ENCODE measurements at places on chromosomes 4 and X.
A peak's percentile ranks its signal among the peaks of the same experiment; 100 is the strongest.

DNA sequence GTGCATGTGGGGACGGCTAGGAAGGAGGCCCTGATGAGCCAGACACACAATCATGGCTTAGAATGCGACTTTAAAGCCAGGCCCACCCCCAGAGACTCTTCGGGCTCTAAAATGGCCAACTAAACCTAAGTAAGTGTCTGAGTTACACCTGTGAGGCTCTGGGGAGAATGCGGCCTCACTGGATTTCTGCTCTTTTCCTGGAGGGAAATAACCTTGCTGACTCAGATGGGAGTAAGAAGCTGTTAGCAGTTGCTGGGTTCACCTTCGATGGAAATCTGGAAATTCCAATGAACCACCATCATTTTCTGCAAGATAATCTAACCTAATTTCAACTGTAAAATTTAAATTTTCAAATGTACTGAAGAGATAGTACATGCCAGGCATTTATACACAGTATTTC, 97.6 kb upstream of the MAML3 start:
- DNase-seq: no peak

- DNase-seq: no peak
Observed at GRCh38 chr4:141121101-141121500, 12.2 kb downstream of the RNF150 start.

DNA sequence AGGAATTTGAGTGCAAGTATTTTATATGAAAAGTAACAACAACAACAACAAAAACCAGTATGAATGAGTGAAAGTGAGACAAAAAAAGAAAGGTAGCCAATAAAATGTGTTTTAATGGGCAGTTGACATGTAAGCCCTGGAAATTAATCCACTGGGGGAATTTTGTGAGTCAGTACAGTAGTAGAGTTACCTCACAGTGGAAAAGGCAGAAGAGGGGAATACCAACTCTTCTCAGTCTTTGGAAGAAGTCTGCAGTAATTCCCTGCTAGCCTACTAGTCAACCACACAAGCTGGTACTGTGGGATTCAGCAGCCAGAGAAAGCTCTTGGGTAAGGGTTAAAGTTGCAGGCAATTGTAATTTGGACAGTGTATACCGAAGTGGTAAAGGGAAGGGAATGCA, 76.3 kb upstream of the IL15 start:
- DNase-seq: no peak

GRCh38 chrX:103651151-103651773, 22.5 kb downstream of the TCEAL1 start:
- DNase-seq: no peak

DNA sequence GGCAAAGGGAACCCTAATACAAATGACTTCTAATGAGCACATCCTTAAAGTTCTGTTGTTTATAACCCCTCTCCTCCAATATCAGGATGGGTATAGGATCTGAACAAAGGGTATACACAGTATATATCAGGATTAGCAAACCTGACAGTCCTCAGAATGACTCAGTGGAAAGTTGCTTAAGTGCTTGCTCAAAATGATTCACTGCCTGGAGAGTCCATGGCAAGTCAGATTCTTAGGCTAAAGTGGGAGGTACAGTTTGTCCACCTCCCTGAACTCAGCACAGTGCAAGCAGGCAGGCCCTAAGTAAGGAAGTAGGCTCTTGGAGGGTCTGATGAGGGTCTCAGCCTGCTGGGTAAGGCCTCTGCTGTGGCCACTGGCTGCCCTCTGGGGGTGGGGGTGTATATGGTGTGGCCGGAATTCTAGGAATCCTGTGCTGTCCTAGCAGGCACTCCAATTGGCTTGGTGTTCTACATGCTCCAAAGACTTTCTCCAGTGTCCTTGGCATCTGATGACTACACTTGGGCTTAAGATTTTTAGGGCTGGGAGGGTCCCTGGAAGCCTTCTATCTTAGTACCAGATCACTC, 54.3 kb downstream of the CHRDL1 start:
- peak; percentile 62 for DNase-seq
